ENCODE measurements at places on chromosomes 6 and 20.

- no peak for DNase-seq
These were observed 38.6 kb downstream of the MYLK4 start for GRCh38 chr6:2712102-2712501.

DNA sequence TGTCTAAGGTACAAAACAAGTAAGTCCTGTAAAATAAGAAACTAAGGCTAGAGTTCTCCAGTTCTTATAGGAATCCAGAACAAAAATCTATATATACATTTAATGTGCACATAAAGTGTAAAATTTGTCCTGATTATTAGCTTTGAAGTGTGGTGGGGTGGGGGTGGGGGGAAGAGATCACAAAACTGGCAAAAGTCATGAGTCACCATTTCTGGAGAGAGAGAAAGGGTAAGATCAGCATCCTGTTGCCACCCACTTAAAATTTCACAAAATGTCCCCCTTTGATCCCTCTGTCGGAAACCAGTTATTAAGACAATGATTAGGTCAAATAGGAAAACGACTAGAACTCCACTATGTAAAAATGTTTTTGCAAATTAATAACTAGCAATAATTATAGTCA is 482.0 kb upstream of the POU3F2 start:
- no peak for DNase-seq

- no peak for DNase-seq
These were observed 36.4 kb upstream of the SAMD3 start for GRCh38 chr6:130259140-130259539.

- DNase-seq: no peak
These were observed 64.4 kb downstream of the SMPDL3A start for GRCh38 chr6:122853259-122853995.

DNA sequence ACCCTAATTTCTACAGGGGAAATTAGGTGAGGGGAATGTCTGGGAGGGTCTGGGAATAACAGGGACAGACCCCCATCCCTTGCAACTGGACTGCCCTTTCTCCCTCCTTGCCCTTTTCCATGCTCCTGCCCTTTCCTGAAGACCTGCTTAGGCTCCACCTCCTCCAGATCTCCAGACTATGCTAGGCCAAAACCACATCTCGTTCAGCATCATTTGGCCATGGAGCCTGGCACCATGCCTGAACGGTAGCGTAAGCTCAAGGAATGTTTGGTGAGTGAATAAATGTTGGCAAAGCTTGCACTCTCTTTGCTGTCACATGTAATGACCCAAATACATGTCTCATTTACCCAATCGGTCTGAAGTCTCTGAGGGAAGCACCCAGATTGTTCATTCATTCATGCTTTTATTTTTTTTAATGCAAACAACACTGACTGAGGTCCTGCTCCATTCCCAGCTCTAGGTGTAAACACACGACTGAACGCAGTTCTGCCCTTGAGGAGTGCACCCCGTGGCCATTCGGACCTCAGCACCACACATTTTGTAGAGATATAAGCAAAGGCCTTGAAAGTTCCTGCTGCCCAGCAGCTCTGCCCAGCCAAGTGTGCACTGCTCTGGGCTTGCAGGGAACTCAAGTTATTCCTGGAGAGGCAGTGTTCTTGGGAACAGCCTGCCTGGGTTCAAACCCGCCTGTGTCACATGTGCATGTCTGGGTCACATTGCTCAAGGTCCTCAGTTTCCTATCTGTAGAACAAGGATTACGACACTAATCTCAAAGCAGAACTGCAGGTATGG is 1.1 kb upstream of the GRM4 start:
- DNase-seq: no peak

- DNase-seq: no peak
These were observed 95.9 kb downstream of the GRIK2 start for GRCh38 chr6:101489456-101489855.

DNA sequence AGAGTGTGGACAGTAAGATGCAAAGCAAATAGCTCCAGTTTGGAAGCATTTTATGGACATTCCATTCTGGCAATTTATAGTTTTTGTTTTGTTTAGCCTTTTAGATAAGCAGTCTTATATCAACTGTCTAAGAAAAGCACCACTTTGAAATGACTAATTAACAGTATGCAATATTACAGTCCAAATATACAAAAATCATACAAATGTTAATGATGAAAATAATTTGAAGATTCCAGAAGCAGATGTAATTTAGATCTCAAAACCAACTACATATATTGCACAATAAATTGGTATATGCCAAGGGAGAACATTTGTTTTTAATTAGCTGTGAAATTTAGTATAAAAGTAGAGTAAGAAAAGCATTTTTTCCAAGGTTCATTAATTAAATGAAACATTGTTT is 158.8 kb downstream of the KIF6 start:
- DNase-seq: no peak

DNA sequence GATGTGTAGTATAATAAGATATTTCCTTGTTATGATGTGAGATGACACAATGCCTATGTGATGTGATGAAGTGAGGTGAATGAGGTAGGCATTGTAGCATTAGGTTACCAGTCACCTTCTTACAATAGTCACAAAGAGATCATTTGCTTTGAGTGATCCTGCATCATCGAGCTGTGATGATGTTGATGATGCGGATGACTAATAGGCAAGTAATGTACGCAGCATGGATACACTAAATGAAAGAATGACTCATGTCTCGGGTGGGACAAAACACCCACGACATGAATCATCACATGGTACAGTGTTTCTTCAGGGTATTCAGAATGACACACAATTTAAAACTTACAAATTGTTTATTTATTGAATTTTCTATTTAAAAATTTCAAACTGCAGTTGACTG is 806.3 kb upstream of the GJE1 start:
- no peak for DNase-seq

DNA sequence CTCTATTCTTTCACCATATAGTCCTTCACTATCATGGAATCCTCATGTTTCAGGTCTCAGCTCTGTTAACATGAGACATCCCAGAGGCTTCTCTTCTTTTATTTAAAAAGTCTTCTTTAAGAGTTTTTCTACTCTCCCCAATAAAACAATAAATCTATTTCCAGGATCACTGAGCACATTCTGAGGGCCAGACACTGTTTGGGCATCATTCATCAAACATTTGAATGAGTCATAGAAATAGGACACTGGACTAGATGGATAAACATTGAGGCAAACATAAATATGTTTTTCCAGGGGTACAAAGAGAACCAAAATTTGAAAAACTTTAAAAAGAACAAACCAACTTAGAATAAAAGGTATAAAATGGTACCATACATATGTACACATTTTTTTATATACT is 554.4 kb downstream of the KIF16B start:
- DNase-seq: no peak

GRCh38 chr6:118280210-118280609 is 267.9 kb upstream of the PLN start:
- DNase-seq: no peak

DNA sequence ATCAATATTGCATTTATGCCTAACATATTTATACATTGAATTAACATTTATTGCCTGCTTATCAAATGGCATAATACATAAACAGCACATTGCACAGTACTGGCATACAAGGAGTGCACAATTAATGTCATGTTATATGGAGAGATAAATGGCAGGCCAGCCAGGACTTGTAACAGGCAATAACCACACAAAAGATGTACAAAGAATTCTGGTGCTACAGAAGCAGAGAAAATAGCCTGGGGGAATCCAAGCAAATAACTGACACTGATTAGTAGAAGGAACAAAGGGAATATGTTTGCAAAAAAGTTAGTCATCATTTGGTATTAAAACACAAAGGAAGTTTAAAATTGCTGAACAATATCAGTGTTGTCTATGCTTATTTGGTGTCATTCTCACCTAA is 27.3 kb downstream of the COL21A1 start:
- no peak for DNase-seq

- DNase-seq: no peak
These were observed 38.4 kb downstream of the INSM1 start for GRCh38 chr20:20406306-20406705.
